ENCODE measurements at places on chromosomes 6 and 20.
A peak's percentile ranks its signal among the peaks of the same experiment; 100 is the strongest.

- DNase-seq = no peak
Measured at GRCh38 chr20:37519508-37520418, 1.3 kb upstream of the NNAT start.

- no peak for DNase-seq
Measured at GRCh38 chr20:50805349-50805684, 10.5 kb downstream of the BCAS4 start.

DNA sequence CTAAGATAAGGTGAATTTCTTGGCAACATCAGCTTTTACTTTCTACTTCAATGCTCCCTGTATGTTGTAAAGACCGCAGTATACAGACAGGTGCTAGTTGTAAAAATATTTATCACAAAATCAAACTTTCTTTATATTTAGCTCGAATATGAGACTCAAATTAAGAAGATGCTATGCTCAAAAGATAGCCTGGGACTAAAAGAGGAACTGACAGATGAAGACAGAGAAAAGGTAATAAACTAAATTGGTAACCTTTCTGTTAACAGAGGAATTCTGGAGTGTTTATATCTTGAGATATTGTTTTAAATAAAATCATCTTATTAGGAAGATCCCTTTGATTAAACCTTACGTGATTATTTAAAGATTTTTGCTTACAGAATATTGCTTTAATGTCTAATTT, 19.5 kb downstream of the KIZ start:
- no peak for DNase-seq

- DNase-seq = no peak
Measured at GRCh38 chr6:118501765-118502164, 46.3 kb upstream of the PLN start.

GRCh38 chr20:654417-654750, 1.4 kb upstream of the SRXN1 start:
- no peak for DNase-seq

GRCh38 chr6:138654715-138655634, 118.6 kb upstream of the CCDC28A start:
- peak; percentile 4 for DNase-seq

GRCh38 chr6:83308833-83309232, 115.7 kb downstream of the RWDD2A start:
- DNase-seq = no peak

DNA sequence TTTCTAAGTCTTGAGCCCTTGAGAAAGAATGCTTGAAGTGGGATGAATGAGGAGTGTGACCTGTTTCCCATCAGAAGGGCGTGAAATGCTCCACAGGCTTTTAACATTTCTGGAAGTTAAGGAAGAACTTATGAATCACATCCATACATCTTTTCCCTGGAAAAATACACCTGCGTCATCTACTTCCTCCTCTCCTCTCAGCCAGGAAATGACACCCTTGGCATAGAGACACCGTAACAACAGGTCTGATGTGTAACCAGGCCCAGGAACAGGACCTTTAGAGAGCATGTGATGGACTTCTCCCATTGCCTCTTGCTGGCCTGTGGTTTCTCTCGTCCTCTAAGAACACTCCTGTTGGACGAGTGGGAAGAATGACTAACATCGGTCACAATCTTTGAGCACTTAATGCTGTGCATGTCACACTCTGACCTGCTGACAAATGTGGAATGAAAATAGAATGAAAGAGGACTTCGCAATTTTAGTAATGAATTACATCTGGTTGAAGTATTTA, 28.5 kb upstream of the CITED2 start:
- DNase-seq = no peak

DNA sequence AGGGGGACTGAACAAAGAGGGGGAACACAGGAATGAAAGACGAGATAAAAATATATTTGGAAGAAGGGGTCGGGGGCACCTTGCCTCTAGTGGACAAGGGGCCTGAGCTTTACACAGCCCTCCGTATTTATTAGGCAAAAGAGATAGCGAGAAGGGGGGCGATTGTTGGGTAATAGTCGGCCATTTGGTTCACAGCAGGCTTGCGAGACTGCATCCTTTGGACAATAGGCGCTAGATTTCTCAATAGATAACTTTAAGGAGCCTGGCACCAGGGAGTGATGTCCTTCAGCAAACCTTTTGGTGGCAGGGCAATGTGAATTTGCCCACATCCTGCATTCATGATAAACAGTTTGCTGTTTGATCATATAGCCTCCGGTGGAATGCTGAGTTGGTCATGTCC, 3.0 kb upstream of the NANP start:
- DNase-seq = no peak

GRCh38 chr20:58930496-58930895, 50.6 kb upstream of the NELFCD start:
- no peak for DNase-seq

DNA sequence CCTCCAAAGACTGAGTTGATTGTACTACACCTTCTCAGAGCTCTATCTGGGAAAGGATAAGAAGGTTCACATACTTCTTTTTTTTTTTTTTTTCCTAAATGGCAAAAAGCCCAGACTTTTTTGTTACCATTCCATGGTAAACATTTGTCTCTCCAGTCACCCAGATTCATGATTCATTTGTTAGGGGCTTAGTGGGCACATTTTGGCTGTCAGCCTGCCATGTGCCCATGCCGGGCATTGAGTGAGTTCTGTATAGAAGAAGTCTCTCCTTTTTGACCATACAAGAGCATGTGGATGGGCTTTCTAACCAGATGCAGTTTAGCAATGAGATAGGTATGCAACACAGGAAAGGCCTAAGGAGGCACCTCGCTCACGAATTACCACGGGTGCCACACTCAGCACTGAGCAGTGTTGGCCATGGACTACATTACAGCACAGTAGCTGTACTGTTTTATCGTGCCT, 447.5 kb upstream of the HSF2 start:
- DNase-seq = no peak

DNA sequence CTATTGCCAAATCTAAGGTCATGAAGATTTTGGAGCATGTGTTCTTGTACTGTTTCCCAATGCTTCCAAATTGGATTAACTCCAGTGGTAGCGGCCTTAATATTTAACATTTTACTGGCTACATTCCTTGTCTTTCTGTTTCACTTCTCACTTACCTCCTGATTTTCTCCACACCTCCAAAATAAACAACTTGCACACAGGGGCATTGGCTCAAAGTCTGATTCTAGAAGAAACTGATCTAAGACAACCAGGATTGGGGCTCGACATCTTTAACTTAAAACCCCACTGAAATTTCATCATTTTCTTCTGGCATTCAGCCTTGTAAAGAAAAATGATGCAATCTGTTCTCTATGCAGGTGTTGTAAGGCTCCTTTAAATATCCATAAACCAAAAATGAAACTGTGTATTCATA, 557.9 kb upstream of the ID4 start:
- DNase-seq = no peak

GRCh38 chr6:120774275-120774674, 560.0 kb downstream of the TBC1D32 start:
- no peak for DNase-seq

DNA sequence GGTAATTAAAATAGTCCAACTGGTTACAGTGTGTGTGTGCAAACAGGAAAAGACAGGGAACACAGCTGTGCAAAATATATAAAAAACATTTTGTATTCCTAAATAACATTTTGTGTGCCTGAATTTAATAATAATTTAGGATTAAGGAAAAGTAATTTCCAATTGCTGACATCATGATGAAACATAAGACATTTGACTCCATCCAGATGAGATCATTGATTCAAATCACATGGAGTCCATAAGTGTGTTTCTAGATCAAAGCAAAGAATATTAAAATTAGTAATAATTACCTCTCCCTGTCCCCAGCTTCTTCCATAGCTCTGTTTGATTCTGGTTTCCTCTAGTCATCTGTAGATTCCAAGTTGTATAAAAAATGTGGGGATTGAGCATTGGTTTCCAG, 64.6 kb upstream of the BTN3A2 start:
- no peak for DNase-seq

All from stimulated activated CD8-positive, alpha-beta memory T cell treated with anti-CD3 and anti-CD28 coated beads, Interleukin-2, amount 100 ng/mL, for 48 hours (primary cell).